ENCODE measurements at places on chromosomes 2 and 18. TPM values are rescaled to one million over a fixed set of nuclear protein-coding genes. Genes with fewer than 3 reads are reported as not detected.

DNA sequence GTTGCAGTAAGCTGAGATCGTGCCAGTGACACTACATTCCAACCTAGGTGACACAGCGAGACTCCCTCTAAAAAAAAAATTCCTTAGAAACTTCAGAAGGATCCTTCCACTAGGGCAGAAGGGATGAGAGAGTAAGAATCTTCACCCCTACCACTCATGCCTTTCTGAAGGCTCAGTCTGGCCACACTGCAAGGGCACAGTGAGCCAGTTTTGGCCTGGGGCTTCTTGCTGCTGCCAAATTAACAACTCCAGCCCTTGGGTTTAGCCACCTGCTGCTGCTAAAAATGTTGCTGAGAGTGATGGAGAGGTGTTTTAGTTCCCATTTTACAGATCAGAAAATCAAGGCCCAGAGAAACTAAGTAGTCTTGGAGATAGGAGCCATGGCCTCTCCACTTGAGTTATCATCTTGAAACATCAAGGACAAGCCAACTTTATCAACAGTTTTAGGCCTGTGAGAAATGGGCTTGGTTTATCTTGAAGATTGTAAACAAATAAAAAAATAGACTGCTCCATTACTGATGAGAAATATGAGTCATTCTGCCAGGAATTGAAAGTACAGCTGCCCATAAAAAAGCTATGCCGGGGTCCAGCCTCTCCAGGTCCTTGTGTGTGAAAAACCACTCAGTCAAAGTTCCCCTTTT, 31.9 kb upstream of the CASP8 start:
- no peak for DNase-seq

GRCh38 chr2:218855305-218856166, 4.1 kb upstream of the WNT6 start:
- no peak for DNase-seq

DNA sequence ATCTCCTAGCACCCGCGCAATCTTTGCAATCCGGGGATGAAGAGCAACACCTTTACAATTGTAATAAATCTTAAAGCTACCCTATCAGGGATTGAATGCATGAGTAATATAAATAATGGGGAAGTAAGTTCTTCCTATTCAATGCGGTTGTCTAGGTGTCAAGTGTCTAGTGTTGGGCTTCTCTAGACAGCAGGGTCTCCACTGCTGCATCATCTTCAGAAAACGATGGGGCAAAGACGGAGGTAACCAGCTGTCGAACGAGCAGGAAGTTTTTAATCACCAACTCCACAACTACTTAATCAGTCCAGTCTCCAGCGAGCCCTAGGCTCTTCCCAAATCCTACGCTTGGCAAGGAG, 573 bp downstream of the STAM2 start:
- DNase-seq, result no peak

DNA sequence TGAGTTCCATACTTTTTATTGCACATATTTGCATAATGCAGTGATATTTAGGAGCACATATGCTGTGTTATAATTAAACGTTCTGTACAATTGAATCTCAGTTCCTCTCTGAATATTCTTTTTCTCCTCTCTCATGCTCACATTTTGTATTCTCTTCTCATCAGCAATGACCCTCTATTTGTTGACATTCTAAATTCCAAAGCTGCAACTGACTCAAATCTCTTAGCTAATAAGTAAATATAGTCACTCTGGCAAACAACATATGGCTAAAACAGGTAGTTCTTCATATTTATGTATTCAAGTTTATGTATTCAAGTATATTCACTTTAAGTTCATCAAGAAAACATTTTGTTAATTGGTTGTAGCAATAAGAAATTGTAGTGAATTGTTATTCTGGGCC, 907.4 kb upstream of the VRK2 start:
- DNase-seq, result no peak

GRCh38 chr2:221836095-221836494, 264.0 kb upstream of the EPHA4 start:
- no peak for DNase-seq

- no peak for DNase-seq
Observed at GRCh38 chr2:203918839-203919238, 17.7 kb upstream of the ICOS start.

- no peak for DNase-seq
Observed at GRCh38 chr2:12262681-12263436, 453.9 kb upstream of the TRIB2 start.

DNA sequence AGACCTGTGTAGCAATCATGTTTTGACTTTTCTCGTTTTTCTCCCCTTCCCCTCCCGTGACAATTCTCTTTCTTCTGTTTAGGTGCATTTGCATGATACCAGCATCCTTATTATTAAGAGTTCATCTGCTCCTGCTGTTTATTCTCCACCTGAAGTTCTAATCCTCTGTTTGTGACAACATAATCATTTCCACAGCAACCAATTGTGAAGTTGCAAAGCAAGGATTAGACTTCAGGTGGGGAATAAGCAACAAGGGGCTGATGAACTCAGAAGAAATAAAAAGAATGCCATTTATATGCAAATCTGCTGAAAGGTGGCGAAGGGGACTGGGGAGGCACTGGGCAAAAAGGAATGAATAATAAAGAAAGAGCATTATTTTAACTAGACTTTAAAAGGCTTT, 124.8 kb upstream of the LINC00305 start:
- no peak for DNase-seq

DNA sequence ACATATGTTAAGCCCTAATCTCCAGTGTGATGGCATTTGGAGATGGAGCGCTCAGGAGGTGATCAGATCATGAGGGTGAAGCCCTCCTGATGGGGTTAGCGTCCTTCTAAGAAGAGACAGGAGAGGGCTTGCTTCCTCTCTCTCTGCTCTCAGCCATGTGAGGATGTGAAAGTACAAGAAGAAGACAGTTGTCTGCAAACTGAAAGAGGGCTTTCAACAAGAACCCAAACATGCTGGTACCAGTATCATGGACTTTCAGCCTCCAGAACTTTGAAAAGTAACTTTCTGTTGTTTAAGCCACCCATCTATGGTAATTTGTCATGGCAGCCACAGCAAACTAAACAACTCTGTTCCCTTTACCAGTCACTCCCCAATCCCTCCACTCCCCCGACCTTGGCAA, 47.4 kb downstream of the CACNB4 start:
- DNase-seq, result no peak

DNA sequence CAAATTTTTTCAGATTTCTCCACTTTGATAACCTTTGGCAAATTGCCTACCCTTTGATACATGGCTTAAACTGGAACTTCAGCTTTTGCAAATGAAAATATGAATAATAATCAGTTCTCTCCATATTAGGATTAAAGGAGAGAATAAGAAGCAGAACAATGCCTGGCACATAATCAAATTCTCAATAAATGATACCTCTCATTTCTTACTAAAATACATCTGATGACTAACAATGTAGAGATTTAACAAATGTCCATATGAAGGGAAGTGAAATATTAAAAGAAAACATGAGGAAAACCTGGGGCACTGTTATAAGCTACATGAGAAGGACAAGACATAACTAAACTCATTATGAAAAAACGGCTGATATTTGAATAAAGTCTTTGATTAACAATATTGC, 1103.6 kb downstream of the LRP1B start:
- DNase-seq, result no peak

GRCh38 chr2:28342081-28342967, 50.3 kb upstream of the FOSL2 start:
- peak; percentile 49 for DNase-seq

DNA sequence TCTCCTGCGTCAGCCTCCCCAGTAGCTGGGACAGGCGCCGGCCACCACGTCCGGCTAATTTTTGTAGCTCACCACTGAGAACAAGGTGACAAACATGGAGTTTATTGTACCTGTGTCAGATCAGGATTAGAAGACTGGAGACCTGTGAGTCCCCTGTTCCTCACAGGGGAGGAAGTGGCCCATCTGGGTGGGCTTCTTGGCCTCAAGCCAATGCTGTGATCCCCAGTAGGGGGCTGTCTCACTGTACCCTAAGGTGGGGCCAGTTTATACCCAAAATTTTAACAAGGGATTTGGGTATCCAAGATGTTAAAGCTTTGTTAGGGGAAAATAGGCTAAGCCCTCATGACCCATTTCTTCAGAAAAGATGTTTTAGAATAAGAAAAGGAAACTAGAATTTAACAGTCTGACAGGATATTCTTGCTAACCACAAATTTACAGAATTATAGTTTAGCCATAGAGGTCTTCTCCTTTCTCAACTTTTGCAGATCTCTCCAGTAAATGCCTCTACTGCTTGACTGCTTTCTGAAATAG, 16.3 kb downstream of the PCBP1 start:
- DNase-seq, result no peak

DNA sequence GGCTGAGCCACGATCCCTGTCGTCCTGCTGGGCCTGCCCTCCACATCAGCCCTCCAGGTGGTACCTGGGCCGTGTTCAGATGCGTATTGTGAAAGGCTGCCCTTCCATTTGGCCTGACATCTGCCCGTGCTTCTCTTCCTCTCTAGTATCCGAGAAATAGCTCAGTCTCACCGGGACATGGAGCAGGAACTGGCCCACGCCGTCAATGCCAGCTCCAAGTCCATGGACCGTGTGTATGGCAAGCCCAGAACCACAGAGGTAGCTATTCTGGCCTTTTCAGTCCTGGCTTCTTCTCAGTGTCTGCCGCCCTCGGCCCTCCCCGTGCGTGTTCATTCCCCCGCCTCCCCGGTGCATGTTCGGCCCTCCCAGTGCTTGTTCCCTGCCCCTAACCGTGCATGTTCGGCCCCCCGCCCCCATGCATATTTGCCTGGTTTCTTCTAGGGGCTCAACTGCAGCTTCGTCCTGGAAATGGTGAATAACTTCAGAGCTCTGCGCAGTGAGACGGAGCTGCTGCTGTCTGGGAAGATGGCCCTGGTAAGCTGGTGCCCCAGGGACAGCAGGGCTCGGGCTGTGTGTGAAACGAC, 104.3 kb downstream of the USP40 start:
- no peak for DNase-seq

DNA sequence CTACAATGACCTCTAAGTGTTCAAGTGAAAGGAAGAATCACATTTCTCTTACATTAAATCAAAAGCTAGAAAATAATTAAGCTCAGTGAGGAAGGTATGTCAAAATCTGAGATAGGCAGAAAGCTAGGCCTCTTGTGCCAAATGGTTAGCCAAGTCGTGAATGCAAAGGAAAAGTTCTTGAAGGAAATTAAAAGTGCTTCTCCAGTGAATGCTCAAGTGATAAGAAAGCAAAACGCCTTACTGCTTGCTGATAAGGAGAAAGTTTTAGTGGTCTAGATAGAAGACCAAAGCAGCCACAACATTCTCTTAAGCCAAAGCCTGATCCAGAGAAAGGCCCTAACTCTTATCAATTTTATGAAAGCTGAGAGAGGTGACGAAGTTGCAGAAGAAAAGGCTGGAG, 932.3 kb upstream of the ACVR2A start:
- DNase-seq, result no peak

DNA sequence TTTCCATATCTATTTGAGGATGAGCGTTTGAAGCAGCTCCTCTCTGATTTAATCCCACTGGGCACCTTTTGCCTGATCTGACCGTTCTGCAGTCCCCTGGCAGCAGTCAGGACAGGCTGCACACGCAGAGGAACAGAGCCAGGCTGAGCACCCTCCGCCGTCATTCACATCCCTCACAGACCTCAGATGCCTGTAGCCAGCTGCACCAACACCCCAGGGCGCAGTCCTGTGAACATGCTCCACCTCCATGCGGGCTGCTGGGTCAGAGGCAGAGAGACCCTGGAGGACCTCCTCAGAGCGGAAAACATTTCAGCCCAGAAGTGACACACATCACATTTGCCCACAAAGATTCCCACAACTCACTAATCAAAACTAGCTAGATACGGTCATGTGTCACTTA, 146.1 kb downstream of the SEPTIN10 start:
- DNase-seq, result no peak

DNA sequence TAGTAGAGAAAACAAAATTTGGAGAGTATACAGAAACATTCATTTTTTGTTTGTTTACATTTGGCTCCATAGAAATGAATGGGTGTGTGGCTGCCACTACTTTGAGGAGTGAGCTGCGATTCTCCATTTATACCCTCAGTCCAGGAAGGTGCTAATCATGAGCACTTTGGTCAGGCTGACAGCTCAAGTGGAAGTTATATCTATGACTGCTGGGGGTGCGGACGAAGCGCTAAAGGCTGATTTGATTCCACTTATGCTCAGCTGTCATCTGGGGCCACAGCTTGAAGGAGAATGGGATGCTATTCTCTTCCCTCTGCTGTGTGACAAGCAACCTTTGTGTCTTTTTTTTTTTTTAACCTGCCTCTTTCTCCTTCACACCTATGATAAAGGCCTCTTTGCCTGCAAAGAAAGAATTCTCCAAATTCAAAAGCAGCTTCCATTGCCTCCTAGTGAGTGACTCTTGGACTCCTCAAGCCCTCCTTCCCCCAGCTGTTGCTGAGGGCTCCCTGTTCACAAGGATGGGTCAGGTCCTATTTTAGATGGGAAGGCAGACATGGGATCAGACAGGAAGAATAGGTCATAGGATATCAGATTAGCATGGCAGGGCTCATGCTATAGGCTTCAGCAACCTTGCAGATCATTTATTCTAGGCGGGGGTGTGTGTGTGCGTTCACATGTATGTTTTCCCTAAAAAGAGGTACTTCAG, 201.6 kb downstream of the SETBP1 start:
- DNase-seq, result no peak

- peak; percentile 74 for DNase-seq
Observed at GRCh38 chr2:207784898-207785297, 15.2 kb upstream of the FZD5 start.

GRCh38 chr2:38509314-38509946, 93.3 kb downstream of the HNRNPLL start:
- no peak for DNase-seq

The CRYGD gene
- not detected for total RNA-seq

The PDE1A gene
- 3.9 TPM for total RNA-seq

The ROCK2 gene
- total RNA-seq, result 62.7 TPM

The TEKT4 gene
- not detected for total RNA-seq

The REG3A gene
- total RNA-seq, result 0.32 TPM

The CCDC150 gene
- 3.8 TPM for total RNA-seq

All from colonic mucosa (tissue), 4 donors.